ENCODE measurements at places on chromosomes 16 and 17.

- no peak for DNase-seq
These were observed 111.4 kb downstream of the METRNL start for GRCh38 chr17:83190601-83191387.

- DNase-seq: no peak
These were observed 91.0 kb downstream of the KCNJ12 start for GRCh38 chr17:21467196-21467595.

GRCh38 chr16:54389836-54390494 is 103.4 kb upstream of the IRX3 start:
- no peak for DNase-seq

DNA sequence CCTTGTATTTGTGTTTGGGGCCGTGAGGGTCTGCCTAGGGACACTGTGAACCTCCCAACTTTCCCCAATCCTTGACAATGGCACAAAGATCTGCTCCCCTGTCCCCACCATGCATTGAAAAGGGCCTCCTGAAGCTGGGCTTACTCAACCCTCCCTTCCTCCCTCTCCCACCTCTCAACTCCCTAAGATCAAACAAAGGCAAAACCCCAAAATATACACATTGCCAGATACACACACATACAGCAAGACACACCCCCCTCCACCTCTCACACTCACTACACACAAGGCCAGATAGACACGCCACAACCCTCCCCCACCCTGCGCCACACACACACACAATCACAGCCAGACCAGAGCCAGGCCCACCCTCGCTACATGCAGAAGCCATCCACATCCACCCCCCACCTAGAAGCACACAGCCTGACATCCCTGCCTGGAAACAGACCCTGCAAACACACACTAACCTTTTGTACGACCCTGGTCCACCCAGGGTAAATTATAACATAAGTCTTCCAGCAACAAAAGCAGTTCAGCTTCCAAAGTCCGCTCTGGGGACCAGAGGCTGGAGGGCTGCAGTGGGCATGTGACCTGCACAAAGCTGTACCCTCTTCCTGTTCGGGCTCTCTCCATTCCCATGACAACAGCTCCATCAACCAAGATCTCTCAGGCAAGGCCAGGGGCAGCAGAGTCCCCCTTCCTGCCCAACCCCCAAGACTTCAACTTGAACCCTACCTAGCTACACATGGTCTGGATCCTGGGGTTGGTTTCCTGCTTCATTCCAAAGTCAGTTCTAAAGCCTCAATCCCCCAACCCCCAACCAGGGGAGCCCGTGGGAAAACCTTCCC is 1.9 kb downstream of the PCGF2 start:
- DNase-seq: no peak

GRCh38 chr16:2971985-2972784 is 3.0 kb downstream of the PAQR4 start:
- DNase-seq: no peak

DNA sequence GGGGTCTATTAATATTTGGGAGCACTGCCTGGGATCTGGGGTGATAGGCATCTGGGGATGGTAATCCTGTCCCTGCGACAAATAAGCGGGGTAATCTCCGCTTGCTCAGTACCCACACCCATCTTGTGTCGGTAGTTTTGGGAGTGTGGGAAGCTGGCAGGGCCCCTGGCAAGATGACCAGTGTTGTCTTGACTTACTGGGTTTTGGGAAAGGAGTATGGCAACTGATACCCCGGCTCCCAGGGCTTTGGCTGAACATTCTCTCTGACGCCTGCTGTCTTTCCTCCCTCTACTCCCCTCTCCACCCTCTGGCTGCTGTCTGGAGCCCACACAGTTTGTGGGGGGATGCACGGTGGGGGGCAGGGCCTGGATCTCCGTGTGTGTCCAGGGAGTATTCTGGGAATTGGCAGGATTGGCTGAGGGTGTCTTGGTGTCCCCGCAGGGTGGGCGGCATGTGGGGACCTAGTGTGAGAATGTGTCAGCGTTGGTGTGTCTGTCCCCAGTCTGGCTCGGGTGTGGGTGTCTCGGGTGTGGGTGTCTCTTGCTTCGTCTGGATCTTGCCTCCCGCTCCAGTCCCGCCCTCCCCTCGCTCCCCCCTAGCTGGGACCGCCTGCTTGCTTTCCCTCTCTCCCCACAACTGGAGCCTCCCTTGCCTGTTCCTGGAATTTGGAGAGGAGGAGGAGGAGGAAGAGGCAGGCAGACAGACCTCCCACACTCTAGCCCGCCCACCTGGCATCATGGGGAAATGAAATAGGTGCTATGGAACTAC is 12.0 kb downstream of the RARA start:
- DNase-seq: no peak

DNA sequence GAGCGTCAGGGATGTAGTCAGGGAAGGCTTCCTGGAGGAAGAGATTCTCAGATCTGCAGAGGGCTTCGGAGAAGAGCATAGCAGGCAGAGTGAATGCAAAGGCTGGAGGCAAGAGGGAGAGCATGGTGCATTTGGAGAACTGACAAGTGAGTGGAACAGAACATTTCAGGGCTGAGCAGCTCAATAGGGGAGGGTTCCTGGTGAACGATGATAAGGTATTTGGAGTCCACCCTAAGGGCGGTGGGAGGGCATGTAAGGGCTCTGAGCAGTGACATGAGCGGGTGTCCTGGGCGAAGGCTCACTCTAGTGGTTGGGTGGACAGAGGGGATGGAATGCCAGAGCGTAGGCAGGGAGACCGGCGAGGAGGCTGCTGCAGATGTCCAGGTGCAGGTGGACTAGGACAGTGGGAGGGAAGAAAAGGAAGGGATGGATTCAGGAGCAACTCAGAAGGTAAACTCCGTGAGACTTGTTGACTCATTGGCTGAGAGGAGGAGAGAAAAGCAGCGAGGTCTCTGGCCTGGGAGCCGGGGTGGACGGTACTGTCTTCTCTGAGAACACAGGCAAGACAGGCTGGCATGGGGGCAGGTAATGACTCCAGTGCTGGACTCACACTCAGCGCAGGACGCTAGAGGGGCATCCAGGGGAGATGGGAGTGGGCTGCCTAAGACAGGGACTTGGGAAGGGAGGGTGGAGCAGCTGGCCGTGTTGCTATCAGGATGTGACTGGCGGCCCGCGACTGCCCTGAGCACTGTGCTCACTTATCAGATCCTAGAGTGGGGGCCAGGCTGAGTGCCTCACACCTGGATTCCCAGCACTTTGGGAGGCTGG is 1.4 kb upstream of the PITPNA start:
- DNase-seq: no peak

- no peak for DNase-seq
These were observed 11.2 kb downstream of the PAM16 start for GRCh38 chr16:4339909-4340308.

- peak; percentile 72 for DNase-seq
These were observed 245 bp downstream of the TMEM256 start for GRCh38 chr17:7403727-7403976.

- DNase-seq: no peak
These were observed 56.0 kb downstream of the MRM1 start for GRCh38 chr17:36657390-36657762.
